NB4 (cell line): ENCODE measurements at places on chromosomes 1 and 21.

GRCh38 chr1:33336580-33336979 lies 15.7 kb upstream of the A3GALT2 start:
- no peak for DNase-seq

GRCh38 chr1:230517786-230518185 lies 91.7 kb upstream of the PGBD5 start:
- no peak for DNase-seq

DNA sequence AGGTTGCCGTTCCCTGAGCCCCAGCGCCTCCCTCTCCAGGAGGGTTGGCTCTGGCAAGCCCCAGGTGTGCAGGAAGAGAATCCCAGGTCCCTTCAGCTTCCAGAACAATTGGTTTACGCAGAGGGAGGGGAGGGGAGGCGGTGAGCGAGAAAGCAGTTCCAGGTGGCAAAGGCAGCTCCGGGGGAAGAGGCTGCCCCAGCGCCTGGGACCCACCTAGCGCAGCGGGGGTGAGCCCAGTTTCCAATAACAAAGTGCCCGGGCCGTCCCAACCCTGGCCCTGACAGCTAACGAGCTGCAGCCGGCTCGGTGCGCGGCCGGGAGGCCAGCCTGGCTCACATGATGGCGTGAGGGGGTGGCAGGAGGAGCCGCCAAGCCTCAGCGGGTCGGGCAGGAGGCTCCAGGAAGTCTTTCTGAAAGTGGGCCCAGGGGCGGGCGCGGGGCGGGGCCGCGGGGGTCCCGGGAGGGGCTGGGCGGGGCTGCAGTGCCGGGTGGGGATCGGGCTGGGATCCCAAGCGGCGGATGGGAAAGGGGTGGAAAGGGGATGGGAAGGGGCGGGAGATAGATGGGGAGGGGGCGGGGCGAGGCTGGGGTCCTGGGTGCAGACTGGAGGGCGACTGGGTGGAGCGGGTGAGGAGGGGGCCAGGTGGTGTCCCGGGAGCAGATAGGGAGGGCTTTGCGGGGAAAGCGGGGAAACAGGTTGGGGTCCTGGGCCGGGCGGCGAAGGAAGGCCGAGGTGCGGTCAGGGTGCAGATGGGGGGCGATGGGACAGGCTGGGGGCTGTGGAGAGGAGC lies 22.8 kb downstream of the DHRS3 start:
- no peak for DNase-seq

- no peak for DNase-seq
Measured at GRCh38 chr1:179031855-179032513, 6.3 kb downstream of the FAM20B start.

DNA sequence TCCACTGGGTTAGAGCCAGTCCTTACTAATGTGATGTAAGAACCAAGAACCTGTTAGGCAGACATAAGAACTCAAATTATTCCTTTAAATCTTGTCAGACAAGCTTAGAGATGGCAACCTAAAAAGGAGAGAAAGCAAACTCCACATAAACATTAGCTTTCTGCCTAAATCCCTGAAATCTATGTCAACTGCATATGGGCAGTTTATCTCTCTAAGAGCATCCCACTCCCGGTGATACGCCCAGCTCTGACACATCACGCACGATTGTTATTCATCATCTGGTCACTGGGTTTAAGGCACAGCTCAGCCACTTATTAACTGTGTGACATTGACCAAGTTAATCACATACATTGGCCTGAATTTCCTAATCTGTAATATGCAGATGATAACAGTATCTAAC lies 323.7 kb downstream of the HHIPL2 start:
- no peak for DNase-seq

- DNase-seq, result peak; percentile 63
Measured at GRCh38 chr1:9009438-9010370, 16.5 kb downstream of the SLC2A7 start.

GRCh38 chr1:23872421-23872820 lies 4.3 kb upstream of the FUCA1 start:
- no peak for DNase-seq

DNA sequence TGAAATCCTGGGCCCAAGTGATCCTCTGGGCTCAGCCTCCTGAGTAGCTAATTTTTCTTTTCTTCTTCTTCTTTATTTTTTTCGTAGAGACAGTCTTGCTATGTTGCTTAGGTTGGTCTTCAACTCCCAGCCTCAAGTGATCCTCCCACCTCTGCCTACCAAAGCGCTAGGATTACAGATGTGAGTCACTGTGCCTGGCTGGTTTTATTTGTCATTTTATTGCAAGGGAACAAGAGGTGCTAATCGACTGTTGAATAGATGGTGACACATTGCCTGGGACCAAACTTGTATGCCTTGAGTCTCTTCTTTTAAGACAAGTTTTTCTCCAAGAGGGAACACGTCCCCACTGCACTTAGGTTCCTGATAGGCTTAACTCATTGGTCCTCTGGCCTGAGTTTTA lies 20.0 kb upstream of the KLHDC8A start:
- DNase-seq, result peak; percentile 9

DNA sequence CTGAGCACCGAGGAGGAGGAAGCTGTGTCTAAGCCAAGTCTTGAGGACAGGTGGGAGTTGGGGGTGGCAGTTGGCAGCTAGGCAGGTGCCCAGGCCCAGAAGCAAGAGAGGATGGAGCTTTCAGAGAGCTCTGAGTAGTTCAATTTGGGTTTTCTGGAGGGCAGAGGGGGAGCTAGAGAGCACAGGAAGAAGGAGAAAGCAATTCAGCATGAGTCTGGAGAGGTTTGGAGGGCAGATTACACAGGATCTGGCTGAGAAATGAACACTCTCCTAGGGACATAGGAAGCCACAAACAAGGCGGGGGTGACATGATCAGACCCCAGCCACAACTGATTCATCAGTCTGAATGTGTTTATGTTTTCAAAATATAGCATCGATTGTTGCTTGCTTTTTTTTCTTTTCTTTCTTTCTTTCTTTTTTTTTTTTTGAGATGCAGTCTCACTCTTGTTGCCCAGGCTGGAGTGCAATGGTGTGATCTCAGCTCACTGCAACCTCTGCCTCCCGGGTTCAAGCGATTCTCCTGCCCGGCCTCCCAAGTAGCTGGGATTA lies 23.8 kb downstream of the PTPRF start:
- peak; percentile 59 for DNase-seq

GRCh38 chr1:231040800-231041718 lies 1.0 kb upstream of the FAM89A start:
- DNase-seq, result no peak

DNA sequence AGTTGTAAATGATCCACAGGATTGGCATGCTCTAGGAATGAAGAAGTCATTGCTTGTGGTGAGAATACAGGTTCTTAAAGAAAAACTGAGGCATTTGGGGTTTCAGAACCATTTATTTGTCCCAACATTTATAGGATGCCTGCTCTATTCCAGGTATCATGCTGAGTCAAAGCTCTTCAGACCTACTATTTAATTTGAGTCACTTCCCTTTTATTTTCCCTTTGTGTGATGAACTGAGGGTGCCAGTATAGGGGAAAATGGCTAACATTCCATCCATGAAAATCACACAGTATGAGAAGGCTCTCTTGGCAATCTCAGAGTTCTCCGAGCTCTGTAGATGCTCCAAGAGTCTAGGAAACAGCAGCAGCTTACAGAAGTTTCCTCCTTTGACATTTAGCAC lies 110.4 kb downstream of the RNF220 start:
- no peak for DNase-seq

- no peak for DNase-seq
Measured at GRCh38 chr1:36523230-36523495, 40.5 kb upstream of the CSF3R start.

DNA sequence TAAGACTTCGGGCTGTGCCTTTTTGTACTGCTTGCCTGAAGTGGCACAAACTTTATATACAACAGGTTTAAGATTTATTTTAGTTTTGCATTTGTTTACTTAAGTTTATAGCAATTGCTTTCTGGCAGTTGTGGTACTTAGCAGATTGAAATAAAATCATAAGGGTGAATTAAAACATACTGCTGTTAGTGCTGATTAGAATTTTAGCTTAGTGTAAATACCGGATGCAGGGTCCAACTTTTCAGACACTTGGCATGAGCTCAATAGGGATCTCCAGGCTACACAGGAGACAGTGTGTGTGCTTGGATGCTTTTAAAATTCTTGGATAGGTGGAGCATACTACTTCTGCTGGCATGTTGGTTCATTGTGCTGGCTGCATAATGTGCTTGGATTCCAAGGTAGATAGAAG lies 159.6 kb downstream of the NFIA start:
- DNase-seq, result no peak

GRCh38 chr1:60637651-60638050 lies 444.7 kb upstream of the NFIA start:
- DNase-seq, result no peak

DNA sequence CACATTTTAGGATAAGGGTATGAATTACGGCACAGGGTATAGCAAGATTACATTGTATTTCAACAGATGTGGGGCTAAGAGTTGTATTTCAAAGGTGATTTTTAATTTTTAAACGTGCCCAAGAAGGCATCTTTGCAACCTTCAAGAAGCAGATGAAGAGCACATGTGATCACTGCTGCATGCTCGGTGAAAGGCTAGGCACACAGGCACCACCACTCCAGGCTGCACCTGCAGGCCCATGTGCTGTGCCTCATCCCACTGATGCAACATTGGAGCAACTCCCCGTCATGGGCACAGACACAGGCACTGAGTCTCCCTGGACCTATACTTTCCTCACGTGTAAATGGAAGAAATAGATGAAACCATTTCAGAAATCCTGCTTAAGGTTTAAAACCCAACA lies 23.5 kb downstream of the UBE2G2 start:
- DNase-seq, result no peak

- no peak for DNase-seq
Measured at GRCh38 chr1:156697481-156697880, 7.9 kb downstream of the CRABP2 start.

GRCh38 chr1:186577216-186577615 lies 103.0 kb downstream of the PTGS2 start:
- DNase-seq, result no peak

- peak; percentile 92 for DNase-seq
Measured at GRCh38 chr1:25140073-25140797, 92.1 kb downstream of the SYF2 start.

GRCh38 chr1:172898866-172899265 lies 151.9 kb downstream of the TNFSF18 start:
- DNase-seq, result no peak

DNA sequence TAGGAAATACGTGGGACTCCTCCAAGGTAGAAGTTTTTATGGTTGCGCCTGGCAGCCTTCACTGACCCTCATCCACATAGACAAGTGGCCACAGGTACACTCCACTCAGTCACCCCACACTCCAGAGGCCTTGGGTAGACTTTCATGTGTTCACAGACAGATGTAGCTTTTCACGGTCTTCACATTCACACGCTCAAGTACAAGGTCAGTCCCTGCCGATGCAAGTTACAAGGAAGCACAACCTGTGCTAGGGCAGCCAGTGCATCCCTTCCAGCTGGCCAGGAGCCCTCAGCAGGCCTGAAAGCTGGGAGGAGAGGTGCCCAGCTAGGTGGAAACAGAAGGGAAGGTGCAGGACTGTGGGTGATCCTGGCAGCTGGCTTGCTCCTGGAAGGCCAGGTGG lies 55.5 kb upstream of the FAM20B start:
- DNase-seq, result no peak

- DNase-seq, result no peak
Measured at GRCh38 chr1:210053126-210053525, 115.1 kb downstream of the SYT14 start.

DNA sequence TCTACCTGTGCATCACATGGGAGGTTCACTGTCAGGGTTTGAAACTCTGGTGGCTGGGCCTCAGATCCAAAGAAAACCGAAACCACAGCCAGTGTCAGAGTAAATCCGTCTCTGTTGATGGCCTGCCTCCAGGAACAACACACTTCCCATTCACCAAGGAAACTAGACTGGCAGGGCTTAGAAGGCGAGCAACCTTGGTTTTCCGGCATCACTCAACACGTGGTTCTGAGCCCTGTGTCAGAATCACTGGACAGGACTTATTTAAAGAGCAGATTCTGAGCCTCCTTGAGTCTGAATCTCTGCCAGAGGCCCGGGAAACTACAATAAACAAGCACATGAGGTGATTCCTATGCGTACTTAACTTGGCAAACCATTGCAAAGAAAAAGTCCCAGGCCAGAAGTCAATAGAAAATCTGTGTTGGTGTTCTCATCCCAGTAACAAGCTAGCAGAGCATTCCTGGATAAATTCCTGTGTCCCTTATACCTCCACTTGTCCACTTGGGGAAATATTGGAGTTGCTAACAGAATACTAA lies 70.0 kb downstream of the KCTD3 start:
- DNase-seq, result no peak

DNA sequence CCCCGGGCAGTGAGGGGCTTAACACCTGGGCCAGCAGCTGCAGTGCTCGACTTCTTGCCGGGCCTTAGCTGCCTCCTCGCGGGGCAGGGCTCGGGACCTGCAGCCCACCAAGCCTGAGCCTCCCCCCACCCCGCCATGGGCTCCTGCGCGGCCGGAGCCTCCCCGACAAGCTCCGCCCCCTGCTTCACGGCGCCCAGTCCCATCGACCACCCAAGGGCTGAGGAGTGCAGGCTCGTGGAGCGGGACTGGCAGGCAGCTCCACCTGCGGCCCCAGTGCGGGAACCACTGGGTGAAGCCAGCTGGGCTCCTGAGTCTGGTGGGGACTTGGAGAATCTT lies 67.8 kb upstream of the NR5A2 start:
- no peak for DNase-seq

DNA sequence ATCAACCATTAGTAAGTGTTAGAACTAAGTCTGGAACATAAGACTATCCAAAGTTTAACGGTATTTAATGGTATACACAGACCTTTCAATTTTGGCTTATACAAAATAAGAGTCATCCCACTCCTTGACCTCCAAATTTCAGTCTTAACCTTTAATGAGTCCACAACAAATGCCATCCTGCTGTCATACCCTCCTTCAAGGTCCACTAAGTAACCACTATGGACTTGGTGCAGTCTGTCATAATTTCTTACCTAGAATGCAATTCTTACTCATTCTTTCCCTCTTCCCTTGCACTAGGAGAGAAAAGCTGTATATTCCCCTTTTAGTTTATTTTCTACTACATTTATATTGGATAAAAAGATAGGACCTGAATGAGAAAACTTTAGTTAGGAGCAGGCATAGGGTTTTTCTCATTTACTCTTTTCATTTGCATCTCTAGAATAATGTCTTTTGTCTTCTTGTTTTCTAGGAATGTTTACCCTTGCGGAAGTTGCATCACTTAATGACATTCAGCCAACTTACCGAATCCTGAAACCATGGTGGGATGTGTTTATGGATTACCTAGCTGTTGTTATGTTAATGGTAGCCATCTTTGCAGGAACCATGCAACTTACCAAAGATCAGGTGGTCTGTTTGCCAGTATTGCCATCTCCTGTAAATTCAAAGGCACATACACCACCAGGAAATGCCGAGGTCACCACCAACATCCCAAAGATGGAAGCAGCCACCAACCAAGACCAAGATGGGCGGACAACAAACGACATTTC lies 62.1 kb upstream of the ZNF326 start:
- DNase-seq, result no peak

DNA sequence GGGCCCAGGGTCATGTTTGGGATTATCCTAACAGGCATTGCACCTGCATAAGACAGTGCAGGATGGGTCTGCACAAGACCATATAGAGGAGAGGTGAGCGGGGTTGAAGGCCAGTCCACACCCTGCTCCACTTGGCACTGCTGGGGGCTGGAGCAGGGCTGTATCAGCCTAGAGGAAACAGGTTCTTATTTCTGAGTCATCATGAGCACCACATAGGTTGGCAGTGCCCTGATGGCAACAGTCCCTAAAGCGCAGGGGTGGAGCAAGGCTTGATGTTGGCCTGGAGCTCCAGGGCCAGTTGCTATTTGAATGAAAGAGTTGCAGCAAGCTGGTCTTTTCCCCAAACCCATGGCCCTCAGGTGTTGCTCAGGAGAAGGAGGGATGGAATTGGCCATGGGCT lies 29.8 kb upstream of the BMP8B start:
- DNase-seq, result no peak
